ENCODE measurements at places on chromosomes 11 and 22. TPM values are rescaled to one million over a fixed set of nuclear protein-coding genes. Genes with fewer than 3 reads are reported as not detected.

HTR3B gene
- not detected for total RNA-seq

CPSF7 gene
- total RNA-seq = 64.7 TPM

MPPED1 gene
- not detected for total RNA-seq

GRCh38 chr11:79487412-79487811 lies 46.6 kb upstream of the TENM4 start:
- no peak for DNase-seq

GRCh38 chr22:23114721-23115020 lies 27.1 kb downstream of the RSPH14 start:
- no peak for DNase-seq

DNA sequence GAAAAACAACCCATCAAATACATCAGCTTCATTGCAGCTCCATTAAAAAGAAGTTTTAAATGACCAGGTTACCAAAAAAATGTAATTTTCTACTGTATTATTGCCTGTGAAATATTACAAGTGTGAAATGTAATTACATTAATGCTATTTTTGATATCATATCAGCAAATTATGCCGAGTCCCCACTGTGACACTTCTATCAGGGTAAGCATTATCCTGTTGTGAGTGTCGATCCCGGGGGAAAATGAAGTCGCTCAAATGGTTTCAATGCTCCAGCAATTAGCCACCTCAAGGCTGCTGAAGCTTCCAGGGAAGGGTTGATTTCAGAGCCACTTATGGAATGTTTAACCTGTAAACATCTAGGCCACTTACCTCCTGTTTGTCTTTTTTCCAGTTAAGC lies 70.4 kb downstream of the RCN1 start:
- DNase-seq = no peak

GRCh38 chr22:50153756-50154140 lies 16.8 kb upstream of the PANX2 start:
- DNase-seq = no peak

GRCh38 chr11:103842191-103842590 lies 194.2 kb upstream of the DDI1 start:
- no peak for DNase-seq
